Right renal cortex interstitium (tissue), 3 donors: ENCODE measurements at places on chromosomes 5 and 9. TPM values are rescaled to one million over a fixed set of nuclear protein-coding genes. Genes with fewer than 3 reads are reported as not detected.

DNA sequence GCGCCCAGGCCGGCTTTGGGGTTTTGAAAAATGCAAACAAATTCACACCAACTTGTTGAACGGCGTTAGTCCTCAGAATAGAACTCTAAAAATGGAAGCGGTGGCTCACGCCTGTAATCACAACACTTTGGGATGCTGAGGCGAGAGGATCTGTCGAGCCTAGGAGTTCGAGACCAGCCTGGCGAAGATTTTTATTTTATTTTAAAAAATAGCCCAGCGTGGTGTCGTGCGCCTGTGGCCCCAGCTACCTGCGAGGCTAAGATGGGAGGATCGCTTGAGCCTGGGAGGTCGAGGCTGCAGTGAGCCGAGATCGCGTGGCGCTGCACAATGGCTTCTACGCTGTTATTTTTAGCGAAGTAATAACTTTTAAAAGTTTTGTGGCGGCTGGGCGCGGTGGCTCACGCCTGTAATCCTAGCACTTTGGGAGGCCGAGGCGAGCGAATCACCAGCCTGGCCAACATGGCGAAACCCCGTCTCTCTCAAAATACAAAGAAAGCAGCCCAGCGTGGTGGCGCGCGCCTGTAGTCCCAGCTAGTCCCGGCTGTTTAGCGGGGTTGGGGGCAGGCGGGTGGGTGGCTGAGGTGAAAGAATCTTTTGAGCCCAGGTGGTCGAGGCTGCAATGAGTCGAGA is 694 bp upstream of the PLIN2 start:
- peak; percentile 27 for DNase-seq

DNA sequence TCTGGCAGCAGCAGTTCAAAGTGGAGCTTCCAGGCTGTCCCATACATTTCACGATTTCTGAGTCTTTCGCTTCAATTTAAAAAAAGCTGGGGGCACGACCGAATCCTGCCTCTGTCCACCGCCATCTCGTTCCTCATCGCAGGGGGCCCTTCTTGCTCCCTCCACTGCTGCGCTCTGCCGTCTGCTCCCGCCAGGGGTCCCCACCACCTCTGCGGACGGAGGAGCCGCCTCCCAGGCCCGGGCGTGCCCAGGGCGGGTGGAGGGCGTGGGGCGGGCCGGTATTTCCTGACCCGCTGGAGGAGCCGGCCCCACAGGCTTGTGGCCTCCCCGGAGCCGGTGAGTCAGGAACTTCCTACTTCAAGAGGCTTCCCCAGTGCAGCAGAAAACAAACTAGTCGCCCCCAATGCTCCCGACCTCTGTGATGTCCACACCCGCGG is 50.4 kb downstream of the USP20 start:
- DNase-seq: peak; percentile 59

GRCh38 chr5:345404-346195 is 24.1 kb downstream of the AHRR start:
- no peak for DNase-seq

GRCh38 chr9:35690294-35690613 is 529 bp upstream of the TPM2 start:
- DNase-seq: no peak

Gene ADAMTS16
- 80.7 TPM for polyA plus RNA-seq

DNA sequence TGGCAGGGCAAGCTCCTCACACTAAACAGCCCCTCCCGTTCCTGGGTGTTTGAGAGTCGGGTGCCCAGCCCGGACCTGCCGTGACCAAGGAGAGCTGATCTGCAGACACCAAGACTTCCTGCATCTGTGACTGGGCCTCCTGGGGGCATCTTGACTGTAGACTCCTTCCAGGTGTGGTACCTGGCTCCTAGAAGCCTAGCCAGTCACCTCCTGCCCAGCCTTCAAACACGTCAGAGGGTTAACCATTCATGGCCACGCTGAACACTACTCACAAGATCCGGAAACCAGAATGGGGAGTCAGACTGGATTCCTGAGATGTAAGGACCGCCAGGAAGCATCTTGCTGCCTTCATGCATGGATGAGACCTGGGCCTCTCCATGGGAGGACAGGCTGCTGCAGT is 3.7 kb upstream of the LCN2 start:
- DNase-seq: no peak

Gene SPIN1
- 175 TPM for polyA plus RNA-seq

Gene SLC34A1
- polyA plus RNA-seq: 118 TPM

GRCh38 chr9:93658184-93658925 is 82.0 kb downstream of the PHF2 start:
- no peak for DNase-seq

DNA sequence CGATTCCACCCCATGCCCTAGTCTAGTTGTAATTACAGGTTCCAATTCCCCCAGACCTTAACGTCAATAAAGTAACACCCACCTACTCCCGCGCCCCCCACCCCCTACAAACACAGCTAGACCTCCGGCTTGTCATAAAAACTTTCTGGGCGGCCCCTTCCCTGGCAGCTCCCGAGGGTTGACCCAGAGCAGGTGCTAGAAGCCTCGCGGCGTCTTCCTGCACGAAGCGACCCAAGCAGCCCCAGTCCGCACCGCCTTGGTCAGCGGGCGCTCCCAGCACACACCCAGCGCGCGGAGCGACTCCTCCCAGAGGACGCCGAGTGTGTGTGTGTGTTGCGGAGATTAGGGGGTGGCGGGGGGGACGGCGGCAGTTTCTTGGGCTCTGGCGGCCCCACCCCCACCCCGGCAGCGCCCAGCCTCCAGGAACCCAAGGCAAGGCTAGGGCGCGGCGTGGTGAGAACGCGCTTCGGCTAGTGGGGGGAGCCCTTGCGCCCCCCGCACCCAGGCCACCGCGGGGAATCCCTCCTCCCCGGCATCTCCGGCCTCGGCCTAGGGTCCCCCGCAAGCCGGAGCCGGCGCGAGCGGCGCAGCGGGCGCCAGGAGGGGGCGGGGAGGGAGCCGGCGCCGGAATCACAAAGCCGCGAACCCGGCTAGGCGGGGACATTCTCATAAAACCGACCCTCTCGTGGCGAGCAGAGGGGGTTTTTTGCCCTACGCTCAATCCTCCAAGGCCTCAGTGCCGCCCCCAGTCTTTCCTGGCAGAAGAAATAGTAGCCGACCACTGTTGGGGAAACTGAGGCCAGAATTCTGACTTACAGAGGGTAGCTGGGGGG is 2.2 kb downstream of the PCDH1 start:
- no peak for DNase-seq

DNA sequence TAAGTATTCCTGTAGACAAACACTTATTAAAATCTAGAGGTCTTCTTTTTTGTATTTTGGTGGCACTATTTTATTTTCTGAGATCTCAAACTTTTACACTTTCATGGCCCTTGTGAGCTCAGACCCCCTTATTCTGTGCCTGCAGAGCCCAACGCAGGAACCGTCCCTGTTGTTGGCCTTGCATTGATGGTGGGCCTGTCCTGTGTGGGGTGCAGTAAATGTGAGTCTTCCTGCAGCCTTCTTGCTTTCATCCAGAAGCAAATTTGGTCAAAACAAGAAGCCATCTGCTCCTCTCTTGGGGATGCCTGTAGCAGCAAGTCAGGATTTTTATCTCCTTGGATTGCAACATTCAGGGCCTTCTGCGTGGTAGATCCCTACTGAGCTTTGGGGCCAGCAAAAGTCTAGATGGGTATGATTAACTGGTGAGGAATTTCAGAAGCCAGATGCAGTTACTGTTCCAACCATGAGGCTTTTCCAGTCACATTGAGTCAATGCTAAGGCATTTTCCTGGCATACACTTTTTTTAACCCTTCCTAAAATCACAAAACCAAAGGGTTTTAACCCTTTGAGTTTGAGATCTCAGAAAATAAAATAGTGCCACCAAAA is 31.7 kb downstream of the BASP1 start:
- DNase-seq: no peak

GRCh38 chr9:122318284-122318683 is 52.5 kb upstream of the PTGS1 start:
- DNase-seq: no peak

Gene DMXL1
- 52.0 TPM for polyA plus RNA-seq

Gene MEIKIN
- not detected for polyA plus RNA-seq

DNA sequence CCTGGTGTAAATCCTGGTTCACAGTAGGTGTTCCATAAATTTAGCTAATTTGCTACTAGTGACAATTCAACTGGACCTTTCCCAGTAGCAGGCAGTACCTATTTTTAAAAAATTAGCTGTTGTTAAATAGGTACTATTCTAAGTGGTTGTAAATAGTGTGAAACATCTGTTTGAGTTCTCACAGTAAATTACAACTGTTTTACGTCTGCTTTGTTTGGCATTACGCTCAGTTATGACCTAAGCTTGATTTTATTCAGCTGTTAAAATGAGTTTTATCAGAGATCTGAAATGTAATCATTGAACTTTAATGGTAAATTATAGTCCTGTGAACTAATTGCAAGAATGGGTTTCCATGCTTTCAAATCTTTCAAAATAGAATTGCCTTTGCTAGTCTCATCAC is 93.9 kb downstream of the GPBP1 start:
- DNase-seq: no peak

DNA sequence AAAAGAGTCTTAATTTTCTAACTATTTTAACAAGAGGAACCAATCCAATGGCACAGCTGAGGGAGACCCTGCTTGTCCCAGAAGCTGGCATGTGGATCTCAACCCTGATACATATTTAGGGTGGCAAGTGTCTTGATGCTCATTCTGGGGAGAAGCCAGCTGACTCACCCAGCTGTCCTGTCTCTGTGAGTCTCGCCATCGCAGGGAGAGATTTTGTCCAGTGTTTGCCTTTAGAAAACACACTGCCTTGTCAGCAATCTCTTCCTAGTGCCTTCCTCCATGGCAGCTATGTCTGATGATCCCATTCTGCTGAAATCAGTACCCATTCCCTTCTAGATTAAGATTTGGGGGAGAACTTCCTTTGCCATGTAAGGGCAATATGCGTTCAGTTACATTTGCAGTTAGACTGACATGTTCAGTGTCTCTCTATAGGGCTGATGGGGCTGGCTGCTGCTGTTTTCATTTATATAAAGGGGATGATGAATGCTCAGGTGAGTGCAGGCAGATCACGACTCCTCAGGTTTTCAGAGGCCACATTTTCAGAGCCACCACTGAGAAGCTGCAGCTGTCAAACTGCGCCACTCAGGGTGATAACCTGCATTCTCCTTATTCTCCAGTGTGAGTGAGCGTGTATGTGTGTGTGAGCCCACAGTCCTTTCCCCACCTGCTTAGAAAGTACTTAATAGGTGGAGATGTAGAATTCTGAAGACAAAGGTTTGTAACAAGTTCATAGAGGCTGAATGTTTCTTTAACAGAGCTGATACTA is 217.0 kb downstream of the GAS1 start:
- DNase-seq: no peak

Gene CBY3
- polyA plus RNA-seq: 0.65 TPM

Gene RAD50
- 52.6 TPM for polyA plus RNA-seq

Gene TLX3
- polyA plus RNA-seq: not detected

Gene EIF4E1B
- polyA plus RNA-seq: not detected

Gene NTRK2
- polyA plus RNA-seq: 111 TPM

Gene IFNA13
- polyA plus RNA-seq: not detected

Gene CDKN2A
- not detected for polyA plus RNA-seq

Gene SCGB3A2
- not detected for polyA plus RNA-seq

Gene IFNA6
- polyA plus RNA-seq: not detected

Gene TLR4
- 10.7 TPM for polyA plus RNA-seq

Gene SMIM33
- not detected for polyA plus RNA-seq

DNA sequence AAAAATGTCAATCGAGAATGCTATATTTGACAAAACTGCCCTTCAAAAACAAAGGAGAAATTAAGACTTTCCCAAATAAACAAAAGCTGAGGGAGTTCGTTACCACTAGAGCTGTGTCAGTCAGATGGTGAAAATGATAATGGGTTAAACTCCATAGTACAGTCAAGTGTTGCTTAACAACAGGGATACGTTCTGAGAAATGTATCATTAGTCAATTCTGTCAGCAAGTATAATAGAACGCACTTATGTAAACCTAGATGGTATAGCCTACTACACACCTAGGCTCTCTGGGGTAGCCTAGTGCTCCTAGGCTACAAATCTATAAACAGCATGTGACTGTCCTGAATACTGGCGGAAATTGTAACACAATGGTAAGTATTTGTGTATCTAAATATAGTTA is 138.7 kb downstream of the DRD1 start:
- DNase-seq: no peak

DNA sequence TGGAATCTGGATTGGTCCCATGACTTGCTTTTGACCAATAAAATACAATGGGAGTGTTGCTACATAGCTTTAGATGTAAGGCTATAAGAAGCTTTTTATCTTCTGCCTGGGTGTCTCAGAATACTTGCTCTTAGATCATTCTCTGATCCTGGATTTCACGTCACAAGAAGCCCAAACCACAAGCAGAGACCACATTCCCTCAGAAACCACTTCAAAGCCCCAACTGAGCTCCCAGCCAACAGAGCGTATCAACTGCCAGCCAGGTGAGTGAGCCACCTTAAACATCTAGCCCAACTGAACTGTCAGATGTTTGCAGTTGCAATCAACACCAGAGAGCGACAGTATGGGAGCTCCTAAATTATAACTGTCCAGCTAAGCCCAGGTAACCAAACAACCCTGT is 687.1 kb downstream of the TLE1 start:
- no peak for DNase-seq

- DNase-seq: no peak
Observed at GRCh38 chr5:112779531-112779930, 41.8 kb downstream of the APC start.

Gene GARIN3
- not detected for polyA plus RNA-seq

Gene FOXD4L4
- polyA plus RNA-seq: not detected

- no peak for DNase-seq
Observed at GRCh38 chr5:67728326-67728890, 487.1 kb upstream of the PIK3R1 start.

DNA sequence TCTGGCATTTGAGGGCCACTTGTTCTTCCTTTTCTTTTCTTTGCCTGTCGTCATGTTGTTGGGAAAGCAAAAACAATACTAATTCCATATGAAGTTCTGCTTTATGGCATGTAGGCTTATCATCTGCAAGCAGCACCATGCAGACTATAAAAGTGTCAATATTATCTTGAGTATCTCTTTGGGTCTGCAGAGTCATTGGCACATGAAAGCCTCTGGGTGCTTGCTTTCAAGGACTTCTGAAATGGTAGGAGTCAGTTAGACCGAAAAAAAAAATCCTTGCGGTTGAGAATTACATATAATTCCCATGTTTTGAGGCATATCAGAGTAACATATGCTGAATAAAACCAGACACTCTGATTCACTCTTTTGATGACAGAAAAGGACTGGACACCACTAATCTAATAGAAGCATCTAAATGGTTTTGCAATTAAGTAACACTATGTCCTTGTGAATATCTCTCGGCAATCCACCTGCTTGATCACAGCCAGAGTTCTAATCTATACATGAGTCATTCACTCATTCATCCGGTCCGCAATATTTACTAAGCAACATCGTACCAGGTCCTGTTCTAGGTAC is 44.4 kb downstream of the GNAQ start:
- no peak for DNase-seq

GRCh38 chr5:68661237-68661636 is 432.6 kb upstream of the SLC30A5 start:
- no peak for DNase-seq

- DNase-seq: no peak
Observed at GRCh38 chr5:116650964-116651363, 76.3 kb upstream of the SEMA6A start.

GRCh38 chr9:98603821-98604383 is 104.8 kb downstream of the GABBR2 start:
- DNase-seq: no peak
